CD4-positive, alpha-beta T cell (primary cell): ENCODE measurements at places on chromosomes 4 and X. TPM values are rescaled to one million over a fixed set of nuclear protein-coding genes. Genes with fewer than 3 reads are reported as not detected.

The SYTL5 gene
- not detected for total RNA-seq

The SHROOM2 gene
- total RNA-seq, result not detected

The ACE2 gene
- total RNA-seq, result not detected

The RADX gene
- total RNA-seq, result 9.4 TPM

The SLC25A14 gene
- 12.2 TPM for total RNA-seq

The CCDC120 gene
- 11.5 TPM for total RNA-seq

The XK gene
- total RNA-seq, result not detected
